ENCODE measurements at places on chromosomes 3 and 15.

DNA sequence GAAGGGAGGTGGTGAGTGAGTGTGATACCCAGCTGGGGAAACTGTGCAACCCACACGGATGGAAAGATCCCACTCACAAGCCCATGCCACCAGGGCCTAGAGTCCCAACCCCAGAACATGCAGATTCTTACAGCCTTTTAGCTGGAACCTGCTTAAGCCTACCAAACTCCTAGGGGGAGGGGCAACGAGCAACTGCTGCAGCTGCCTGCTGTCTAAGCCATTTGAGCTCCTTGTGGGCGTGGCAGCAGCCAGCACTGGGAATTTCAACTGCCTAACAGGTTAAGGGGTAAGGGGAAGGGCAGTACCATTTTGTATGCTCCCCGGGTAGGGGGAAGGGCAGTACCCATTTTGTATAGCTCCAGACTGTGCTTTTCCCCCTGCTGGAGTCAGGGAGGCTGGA, 673.2 kb upstream of the BCHE start:
- DNase-seq = no peak

GRCh38 chr3:143002083-143002712, 828 bp downstream of the U2SURP start:
- DNase-seq = peak; percentile 14

DNA sequence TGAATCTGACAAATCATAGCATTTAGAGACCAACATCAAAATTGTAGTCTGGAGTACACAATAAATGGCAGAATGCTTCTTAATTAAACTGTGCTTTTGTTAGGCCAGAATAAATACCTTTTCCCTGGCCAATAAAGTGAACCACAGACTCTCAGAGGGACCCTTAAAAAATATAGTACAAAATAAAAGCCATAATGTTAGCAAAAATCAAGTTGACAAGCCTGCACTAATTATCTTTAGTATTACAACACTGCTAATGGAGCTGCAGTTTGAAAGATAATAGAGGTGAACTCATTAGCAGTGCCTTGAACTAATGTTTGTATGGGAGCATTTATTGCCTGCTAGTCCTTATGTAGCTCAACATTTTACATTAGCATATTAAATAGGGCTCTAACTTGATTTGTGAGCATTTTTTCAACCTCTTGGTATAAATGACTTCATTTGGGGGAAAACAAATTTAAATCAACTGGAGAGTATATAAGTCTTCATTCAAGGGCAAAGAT, 801.3 kb downstream of the EPHA3 start:
- DNase-seq = no peak

DNA sequence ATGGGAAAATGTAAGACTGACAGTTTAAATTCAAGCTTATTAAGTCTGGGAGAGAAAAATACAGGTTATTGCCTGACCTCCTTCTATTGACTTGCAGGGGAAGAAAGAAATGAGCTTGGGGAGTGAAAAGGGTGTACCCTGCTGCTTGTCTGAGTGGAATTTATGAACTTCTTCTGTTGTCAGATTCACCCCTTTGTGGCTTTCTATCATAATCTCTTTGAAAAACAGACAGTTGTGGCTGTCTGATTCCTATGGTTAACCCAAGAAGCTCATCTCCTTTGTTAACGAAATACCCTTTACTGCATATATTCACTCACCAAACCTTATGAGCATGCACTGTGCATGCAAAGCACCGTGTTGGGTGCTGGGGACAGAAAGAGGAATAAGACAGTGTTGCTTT, 22.5 kb downstream of the GPD1L start:
- DNase-seq = no peak

GRCh38 chr3:186427627-186428281, 65.7 kb upstream of the DGKG start:
- DNase-seq = peak; percentile 56

DNA sequence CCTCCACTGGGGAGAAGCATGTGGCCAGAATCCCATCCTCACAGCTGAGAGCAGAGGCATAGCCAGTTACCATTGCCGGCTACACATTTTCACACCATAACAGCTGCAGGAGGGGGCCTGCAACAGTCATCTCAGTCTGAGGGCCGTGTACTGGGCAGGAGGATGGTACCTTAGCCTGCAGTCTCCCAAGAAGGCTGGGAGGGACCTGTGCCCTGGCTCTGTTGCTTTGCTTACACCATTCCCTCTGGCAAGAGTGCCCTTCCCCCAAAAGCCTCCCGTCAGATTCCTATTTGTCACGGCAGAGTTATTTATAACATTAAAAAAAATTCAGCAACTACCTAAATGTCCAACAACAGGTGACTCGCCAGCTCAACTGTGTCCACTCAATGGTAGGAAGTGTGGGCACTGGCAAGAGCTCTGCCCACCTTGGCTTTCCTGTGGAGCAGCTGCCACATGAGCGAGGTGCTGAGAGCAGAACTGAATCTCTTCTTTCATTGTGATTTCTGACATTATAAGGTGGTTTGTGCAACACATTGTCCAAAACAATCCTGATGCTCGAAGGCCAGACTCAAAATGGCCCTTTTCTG, 4.4 kb downstream of the CAMKV start:
- DNase-seq = no peak

- peak; percentile 76 for DNase-seq
These were observed 259.2 kb upstream of the CCDC54 start for GRCh38 chr3:107117922-107118536.

DNA sequence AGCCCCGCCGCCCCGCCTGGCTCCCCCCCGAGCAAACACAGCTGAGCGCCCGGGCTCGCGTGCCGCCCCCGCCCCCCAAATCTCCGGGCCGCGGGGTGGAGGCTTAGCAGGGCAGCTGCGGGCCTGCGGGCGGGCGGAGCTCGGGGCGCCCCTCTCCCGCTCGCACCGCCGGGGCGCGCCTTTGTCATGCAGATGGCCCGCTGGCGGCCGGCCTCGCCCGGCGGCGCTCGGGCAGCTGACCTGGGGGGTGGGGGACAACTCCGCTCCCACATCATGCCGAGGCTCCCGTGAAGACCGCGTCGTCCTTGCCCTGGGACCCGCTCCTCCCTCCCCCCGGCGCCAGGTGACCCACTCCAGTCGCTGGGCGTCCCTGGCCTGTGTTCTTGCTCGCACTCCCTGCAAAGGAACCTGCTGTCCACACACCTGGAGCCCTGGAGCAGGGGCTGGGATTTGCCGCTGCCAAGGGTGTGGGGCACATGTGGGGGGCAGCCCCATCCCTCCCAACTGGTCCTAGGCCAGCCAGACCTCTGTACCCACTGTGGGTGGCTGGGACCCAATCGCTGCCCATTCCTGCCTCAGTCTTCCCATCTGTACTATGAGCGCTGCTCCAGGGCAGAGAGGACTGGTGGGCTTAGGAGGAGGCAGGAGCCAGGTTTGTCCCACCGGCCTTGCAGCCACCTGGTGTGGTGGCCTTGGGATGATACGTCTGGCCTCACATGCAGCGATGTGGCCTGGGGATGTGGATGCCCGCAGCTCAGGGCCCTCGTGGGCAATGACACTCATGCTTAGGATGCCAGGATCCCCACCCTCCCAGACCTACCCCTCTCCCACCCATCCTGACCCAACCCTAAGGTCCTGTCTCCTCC, 33.5 kb downstream of the DNAJB8 start:
- no peak for DNase-seq

DNA sequence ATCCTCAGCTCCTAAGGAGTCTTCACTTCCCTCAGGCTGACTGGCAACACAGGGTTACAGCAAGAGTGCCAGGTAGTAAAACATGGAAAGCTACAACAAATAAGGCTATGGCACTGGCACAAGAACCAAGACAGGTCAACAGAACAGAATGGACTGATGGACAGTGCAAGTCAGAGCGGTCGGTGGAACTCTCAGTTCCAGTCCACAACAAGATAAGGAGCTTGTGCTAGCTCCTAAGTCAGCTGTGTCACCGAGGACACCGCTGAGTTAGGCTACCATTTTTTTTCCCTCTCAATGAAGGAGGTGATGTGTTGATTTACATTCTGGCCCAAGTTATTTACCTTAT, 55.9 kb upstream of the LIMD1 start:
- DNase-seq = no peak

- no peak for DNase-seq
These were observed at the start of gene TM4SF18 for GRCh38 chr3:149333176-149333859. TSS of gene TM4SF18 (minus strand) at chr3:149333636. CDS start at chr3:149333382, 254 bp downstream.

DNA sequence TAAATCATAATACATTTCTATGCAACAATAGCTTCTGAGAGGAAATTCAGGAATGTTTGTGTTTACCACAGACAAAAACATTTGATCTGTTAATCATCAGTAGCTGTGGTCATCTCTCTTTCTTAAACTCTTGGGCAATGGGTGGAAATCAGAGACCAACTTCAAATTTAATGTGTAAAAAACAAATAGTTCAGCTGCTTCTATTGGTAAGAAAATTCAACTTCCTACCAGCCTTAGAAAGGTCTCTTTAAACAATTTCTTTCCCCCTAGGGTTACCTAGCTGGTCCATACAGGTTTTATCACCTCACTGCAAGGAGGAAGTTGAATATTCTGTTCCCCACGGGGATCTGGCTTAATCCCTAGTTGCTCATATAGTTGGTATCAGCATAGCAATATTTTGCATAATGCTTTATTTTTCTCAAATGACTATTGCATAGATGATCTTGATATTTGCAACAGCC, 20.3 kb upstream of the PPP4R2 start:
- no peak for DNase-seq

GRCh38 chr15:66221126-66221525, 32.4 kb downstream of the MEGF11 start:
- no peak for DNase-seq

DNA sequence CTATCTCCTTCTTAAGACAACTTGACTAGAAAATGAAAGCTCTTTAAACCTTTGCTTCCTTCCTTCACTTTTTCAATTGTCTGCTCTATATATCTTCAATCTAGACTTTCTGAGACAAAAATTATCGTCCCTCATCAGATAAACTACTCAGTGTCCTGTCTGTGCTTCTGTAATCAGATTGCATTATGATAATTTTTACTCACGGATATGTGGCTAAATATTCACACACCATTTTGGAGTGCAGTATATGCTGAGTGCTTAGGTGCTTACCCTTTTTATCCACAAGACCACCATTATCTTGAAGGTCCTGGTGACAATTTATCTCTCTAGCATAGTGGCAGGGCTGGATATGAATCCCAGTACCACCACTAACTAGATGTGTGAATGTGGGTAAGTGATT, 1012.3 kb downstream of the TUSC7 start:
- DNase-seq = no peak

DNA sequence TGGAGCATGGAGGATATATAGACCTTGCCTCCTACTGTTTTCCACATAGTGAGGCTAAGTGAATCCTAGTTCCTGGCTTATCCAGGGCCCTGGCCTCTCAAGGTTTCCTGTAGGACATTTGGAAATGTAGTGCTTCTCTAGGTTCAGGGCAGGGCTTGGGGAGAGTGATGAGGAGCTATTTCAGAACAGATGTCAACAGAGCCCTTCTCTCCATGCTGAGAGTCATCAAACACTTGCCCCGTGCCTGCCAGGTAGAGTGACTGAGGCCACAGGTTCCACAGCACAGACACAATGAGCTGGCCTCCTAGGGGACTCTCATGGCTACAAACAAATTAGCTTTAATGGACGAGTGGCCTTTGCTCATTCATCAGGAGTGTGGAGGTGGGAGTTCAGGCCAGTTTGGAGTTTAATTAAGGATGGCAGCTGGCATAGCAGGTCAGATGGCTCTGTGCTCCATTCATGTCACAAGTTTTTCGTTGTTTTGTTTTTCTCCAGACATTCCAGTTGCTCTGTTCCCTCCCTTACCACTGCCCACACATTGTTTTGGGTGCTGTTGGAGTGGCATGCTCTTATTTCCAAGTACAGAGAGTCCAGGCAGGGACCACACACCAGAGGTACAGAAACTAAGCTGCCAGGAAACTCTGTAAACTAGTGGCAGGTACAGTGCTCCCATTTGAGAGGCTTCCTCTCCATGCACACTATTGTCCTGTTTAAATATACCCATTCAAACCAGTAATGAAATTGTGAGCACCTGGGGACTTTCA, 189.8 kb downstream of the RYR3 start:
- DNase-seq = no peak

- DNase-seq = peak; percentile 100
These were observed 263.6 kb upstream of the HES1 start for GRCh38 chr3:193872265-193872753.

DNA sequence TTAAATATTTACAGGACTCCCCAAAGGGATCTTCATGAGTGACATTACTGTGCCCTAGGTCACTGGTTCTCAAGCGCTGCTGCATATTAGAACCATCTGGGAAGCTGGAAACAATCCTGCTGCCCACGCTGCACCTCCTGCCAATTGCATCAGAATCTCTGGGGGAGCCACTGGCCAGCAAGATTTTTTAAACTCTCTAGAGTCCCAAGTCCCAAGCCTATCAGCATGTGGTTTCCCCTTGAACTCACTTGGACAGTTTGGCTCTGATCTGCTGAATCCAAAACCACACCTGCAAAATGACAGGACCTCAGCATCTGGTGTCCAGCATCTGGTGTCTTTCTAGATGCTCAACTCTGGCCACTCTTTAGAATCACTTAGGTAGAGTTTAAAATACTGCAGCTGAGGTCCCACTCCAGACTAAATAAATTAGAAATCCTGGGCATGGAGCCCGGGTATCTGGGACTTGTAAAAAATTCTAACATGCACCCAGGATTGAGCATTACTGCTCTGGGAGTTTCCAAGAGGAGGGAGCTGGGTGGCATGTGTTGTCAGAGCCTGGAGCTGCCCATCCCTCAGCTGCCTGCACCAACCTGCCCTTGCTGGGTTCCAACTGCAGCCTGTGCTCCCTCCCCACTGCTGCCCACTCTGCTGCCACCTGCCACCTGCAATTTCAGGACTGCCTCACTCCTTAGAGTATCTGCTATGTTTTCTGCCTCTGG, 311.3 kb downstream of the SLC9A9 start:
- peak; percentile 70 for DNase-seq

GRCh38 chr3:74387111-74387735, 227.2 kb downstream of the CNTN3 start:
- no peak for DNase-seq

DNA sequence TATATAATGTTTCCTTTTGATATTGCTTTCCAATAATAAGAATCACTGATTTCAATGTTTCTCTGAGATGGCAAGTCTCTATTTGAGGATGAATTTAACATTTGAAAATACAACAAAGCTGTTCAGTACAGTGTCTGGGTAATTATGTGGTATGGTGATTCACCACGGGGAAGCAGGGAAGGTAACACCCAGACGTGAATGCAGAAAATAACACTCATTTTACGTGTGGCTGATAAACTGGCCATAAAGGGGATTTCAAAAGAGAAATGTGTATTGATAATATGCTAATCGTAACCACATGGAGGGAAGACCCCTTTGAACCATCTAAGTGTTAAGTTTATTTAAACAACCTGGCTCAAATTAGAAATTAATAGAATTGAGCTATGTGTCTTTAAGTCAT, 344.6 kb downstream of the GRM7 start:
- no peak for DNase-seq

GRCh38 chr3:155704771-155705559, 39.9 kb downstream of the PLCH1 start:
- no peak for DNase-seq

DNA sequence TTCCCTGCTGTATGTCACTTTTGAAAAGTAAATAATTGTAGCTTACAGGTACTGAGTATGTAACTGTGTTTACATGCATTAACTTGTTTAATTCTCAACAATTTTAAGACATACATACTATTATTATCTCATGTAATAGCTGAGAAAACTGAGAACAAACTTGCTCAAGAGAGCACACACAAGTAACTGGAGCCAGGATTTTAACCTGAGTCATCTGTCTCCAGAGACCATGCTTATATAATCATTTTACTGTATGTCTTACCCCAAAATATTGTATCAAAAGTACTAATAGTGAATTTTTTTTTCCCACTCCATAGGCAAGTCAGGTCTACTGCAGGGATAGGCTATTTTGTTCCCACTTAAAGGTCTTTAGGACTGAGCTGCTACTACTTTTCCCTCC, 95.4 kb downstream of the FEZF2 start:
- no peak for DNase-seq
